ENCODE measurements at places on chromosomes 12 and 14.

GRCh38 chr12:116637589-116638150, 78.5 kb downstream of the MAP1LC3B2 start:
- no peak for DNase-seq

DNA sequence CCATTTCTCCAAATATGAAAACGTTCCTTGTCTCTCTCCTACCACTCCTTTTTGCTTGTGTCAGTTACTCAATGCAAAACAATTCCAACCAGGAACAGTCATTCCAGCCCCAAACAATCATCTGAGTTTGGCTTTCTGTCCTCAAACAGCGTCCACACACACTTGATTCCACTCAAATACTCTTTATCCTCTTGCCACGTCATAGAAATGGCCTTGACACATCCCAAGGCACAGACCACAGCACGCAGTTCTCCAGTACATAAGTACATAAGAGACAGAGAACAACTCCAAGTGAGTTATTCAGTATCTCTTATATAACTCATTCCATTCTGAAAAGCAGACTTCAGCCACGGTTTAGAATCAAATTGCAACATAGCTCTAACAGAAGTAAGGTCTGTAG, 299.2 kb downstream of the RPS29 start:
- DNase-seq = no peak

DNA sequence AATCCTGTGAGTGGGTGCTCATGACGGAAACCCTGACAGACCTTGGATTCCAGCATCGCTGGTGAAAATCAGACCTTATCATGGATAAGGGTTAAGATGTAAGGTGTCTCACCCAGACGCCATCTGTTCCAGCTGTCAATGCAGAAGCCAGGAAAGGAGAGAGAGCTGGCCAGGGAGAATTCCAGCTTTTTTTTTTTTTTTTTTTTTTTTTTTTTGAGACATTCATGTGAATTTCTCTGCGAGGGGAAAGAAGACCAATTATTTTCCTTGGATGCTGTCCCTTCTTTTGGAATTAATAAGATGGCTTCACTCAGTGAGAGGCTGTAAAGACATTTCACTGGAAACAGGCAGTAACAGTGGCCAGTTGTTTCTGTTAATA, 1.8 kb downstream of the TRAF3 start:
- no peak for DNase-seq

DNA sequence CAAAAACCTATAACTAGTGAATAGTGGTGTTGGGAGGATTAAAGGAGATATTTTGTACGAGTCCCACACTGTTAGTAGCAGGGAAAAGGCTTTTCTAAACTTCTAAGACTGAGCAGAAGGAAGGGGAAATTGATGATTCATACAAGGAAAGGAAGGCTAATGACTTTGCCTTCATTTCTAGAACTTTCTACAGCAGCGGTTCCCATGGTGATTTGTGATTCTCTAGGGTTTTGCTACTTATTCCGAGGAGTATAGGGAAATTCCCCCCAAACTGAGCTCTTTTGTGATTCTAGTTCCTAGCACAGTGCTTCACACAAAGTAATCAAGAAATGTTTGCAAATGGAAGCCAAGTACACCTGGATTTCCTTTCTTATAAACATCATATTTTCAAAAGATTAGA, 23.8 kb upstream of the PWP1 start:
- no peak for DNase-seq

DNA sequence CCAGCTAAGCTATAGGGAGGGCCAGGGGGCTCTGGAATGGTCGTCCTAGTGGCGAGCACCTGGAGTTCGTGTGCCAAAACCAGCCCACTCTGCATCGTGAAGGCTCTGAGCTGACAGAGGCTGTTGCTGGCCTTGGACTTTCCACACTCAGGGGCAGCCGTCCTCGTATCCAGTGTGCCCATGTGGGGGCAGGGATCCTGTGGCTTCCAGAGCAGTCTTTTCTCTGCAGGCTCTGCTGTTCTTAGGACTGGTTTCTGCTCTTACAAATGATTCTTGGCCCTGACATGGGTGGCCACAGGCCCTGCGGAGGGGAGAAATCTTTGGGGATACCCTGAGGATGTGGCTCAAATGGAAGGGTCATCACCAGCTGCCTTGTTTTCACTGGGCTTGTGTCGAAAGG, 177.4 kb upstream of the FKBP4 start:
- DNase-seq = no peak

DNA sequence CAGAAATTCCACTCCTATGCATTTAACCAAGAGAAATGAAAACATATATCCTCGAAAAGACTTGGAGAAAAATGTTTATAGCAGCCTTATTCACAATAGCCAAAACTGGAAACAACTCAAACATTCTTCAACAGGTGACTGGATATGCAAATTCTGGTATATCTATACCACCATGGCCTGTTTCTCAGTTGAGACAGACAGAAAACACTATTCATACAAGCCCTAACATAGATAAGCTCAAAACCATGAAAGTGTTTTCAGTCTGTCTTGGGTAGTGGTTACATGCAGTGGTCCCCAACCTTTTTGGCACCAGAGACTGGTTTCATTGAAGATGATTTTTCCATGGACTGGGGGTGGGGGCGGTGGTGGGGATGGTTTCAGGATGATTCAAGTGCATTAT, 83.8 kb downstream of the SRGAP1 start:
- no peak for DNase-seq
